Forelimb muscle (tissue), 1 donor: ENCODE measurements at places on chromosomes 3 and 15.

DNA sequence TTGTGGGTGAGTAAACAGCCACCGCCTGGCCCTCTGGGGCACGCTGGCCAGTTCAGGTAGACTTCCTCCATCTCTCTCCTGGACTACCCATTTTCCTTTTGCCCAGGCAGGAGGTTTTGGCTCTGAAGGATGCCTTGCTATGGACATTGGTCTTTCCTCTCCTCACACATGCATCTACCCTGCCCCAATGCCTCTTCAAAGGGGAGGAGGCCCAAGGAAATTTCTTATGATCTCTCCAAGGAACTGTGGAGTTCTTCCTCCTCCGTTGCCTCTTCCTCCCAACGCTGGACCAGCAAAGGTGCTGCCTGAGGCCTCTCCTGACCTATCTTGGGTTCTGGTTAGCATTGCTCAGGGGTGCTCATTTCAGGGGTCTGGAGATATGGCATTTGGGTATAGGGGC is 33.5 kb downstream of the POMGNT2 start:
- no peak for DNase-seq

DNA sequence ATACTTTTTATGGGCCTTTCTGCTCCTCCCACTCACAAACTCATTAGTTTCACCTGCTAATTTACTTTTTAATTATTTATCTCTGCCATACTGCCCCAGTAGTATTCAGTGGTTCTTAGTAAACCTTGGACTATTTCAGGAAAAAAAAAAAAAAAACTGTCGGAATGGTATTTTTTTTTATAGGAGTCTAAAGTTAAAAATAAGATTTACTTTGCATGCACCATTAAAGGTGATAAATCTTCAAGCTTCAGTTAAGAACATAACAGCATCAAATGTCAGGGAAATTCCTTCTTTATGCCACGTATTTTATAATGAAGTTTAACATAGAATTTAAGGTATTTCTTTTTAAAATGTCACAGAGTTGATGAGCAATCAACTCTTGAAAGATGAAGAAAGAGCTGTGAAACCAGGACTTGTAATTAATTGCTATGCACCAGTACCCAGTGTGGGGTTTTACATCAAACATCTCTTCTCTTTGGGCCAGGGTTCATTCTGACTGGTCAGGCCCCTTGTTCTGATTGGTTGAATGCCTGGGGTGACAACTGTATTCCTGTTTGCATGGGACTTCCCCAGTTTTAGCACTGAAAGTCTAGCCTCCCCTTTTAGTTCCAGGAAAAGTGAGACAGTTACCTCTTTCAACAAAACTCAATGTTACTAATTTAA is 40.3 kb upstream of the PTPRG start:
- no peak for DNase-seq

DNA sequence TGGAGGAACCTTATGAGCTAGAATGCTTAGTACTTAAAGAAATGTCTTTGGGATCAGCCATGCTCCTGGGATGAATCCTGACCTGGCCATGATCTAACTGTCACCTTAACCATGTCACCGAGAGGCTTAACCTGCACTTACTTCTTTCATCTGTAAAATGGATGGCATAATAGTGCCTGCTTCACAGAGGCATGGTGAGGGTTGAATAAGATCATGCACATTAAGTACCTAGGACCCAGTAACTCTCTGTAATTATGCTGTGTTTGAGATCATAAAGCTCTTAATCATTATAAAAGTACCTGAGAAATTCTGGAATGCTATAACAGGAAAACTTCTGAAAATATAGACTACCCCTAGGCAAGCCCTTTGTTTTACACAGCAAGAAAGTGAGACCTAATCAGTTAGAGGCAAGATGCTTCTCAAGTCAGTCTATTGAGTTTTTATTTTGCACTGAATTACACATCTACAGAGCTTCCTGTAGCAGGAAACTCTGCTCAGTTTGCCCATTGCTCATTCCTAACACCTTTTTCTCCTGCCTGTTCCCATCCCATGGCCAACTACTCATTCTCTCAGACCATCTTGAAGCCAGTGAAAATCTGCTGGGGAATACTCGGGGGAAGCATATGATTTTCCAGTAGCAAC is 1015.5 kb upstream of the CFAP20DC start:
- DNase-seq, result no peak

DNA sequence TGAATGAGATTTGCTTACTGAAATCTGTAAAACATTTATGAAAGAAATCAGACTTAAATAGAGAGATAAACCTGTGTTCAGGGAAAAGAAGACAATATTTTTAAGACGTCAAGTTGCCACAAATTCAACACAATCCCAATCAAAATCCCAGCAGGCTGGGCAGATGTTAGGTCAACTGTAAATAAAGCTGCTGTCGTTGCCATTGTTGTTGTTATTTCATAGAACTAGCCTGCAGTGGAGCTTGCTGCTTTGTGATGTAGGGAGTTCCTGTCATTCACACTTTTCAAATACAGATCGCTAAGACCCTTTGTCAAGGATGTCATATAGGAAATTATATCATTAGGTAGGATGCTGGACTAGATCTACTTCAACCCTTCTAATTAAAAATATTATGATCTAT is 123.1 kb downstream of the NEO1 start:
- no peak for DNase-seq

DNA sequence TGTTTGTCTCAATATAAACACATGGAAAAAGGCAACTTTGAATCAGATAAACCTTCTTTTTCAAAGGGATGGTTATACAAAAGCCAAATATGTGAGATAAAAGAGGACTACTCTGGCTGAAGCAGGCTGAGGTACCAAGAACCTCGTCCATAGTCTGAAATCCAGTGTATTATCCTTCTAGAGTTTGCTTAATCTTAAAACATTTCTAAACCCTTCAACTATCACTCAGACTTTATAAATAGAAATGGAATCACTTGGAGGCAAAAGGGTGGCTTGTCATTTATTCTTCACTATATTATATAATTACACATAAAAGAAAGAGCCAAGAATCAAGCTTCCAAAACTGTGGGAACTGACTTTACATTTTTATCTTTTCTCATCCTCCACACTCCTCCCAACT is 303.6 kb downstream of the PLCL2 start:
- DNase-seq, result no peak

DNA sequence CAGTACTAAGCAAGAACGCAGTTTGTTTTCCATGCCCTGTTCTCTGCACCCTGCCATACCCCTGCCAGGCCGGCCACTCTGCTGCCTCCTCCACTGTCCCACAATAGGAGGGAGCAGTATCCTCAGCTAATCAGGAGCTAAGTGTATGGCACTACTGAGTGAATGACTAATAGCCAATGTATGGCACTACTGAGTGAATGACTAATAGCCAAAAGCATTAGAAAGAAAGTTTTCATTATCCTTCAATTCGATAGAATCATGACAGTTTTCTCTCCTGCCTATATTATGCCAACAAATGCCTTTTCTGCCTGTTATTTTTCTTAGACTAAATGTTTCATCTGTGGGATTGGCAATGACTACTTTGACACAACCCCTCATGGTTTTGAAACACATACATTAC is 107.5 kb upstream of the CHRM5 start:
- no peak for DNase-seq

- DNase-seq, result no peak
These were observed 29.1 kb downstream of the CHST14 start for GRCh38 chr15:40499931-40500330.

- no peak for DNase-seq
These were observed 977.5 kb downstream of the NAALADL2 start for GRCh38 chr3:175836617-175837016.

DNA sequence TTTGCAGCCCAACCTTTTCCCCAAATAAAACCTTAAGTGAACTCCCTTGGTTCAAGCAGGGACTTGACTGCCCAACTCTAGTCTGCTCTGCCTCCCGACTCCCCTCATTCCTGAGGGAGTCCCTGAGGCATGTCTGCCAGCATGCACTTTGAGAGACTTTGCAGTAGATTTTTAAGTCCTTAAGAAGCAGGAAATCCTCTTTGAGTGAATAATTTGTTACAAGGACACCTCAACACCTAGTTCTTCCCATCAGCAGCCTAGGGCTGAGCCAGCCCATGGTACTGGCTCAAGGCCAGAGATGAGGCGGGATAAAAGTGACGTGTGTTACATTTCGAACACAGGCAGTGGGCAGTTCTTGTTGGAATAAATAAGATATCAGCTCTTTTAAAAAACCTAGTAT is 204.3 kb upstream of the SLC2A2 start:
- no peak for DNase-seq

GRCh38 chr3:115301364-115301860 is 154.3 kb upstream of the ZBTB20 start:
- no peak for DNase-seq

- DNase-seq, result no peak
These were observed 2.0 kb downstream of the ACAN start for GRCh38 chr15:88805031-88805780.

GRCh38 chr15:62021991-62022600 is 38.2 kb downstream of the VPS13C start:
- no peak for DNase-seq

- DNase-seq, result no peak
These were observed 354.4 kb downstream of the TUSC7 start for GRCh38 chr3:117063930-117064329.

- DNase-seq, result no peak
These were observed 129.1 kb downstream of the RAP2B start for GRCh38 chr3:153291059-153291685.
